ENCODE measurements at places on chromosomes 6 and 20.

DNA sequence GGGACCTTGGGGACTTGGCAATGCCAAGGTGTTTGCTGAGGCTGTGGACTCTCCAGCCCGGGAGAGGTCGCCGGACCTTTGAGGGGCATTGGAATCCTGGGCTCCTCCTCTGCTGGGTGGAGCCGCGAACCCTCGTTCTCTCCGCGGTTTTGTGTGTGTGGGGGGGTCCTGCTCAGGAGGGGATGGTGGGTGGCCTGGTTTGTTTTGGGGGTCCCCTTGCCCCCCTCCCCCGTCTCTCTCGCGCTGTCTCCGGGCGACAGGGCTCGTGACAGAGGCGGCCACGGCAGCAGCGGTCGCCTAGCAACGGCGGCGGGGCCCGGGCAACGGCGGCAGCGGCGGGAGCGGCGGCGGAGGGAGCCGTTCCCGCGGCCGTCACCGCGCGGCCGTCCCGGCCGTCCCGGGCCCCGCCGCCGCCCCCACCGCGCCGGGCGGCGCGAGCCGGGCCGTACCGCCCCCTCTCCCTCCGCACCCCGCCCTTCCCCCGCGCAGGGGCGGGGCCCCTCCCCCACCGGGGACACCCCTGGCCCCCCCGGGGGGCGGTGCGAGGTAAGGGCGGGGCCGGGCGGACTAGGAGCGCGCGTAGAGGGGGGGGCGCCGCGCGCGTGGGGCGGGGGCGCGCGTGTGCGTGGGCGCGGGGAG, 7.8 kb downstream of the SYNGAP1 start:
- no peak for DNase-seq

GRCh38 chr20:53243152-53243551, 271.0 kb downstream of the TSHZ2 start:
- DNase-seq = no peak

DNA sequence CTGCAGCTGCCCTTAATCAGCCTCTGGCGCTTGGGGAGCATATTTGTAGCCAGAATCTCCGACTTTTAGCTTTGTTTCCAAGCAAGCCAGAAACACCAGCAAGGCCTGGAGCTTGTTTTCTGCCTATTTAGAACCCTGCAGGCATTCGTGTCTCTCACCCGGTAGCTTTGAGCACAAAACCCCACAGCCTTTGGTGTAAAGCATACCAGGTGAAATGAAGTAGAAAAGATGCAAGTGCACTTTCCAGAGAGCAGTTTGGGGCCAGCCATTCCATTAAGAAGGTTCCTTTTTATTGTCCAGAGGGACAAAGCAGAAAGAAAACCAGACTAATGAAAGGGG, 736 bp downstream of the FAM217B start:
- DNase-seq = no peak

DNA sequence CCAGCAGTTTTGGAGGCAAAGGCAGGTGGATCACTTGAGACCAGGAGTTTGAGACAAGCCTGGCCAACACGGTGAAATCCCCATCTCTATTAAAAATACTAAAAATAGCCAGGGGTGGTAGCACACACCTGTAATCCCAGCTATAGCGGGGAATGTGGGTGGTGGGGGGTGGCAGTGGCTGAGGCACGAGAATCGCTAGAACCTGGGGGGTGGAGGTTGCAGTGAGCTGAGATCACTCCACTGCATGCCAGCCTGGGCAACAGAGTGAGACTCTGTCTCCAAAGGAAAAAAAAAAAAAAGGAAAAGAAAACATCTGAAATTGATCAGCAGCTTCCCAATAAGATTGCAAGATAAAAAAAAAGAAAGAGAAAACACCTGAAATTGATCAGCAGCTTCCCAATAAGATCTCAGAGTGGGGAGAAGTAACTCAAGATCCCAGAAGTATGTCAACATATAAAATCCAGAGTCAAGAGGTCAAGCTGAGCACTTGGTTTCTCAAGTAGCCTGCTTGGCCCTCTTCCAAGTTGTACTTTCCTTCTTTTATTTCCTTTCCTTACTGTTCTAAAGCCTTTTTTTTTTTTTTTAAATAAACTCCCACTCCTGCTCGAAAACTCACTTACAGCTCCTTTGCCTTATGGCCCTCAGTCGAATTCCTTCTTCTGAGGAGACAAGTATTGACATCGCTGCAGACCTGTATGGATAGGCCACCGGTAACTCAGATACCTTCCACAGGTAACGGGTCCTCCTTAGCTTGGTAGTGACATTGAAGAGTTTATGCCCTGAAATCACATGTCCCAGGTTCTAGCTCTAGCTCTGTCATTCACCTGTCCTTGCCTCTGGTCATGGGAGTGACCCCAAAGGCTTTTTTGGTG, 368.5 kb upstream of the SYNCRIP start:
- DNase-seq = no peak

DNA sequence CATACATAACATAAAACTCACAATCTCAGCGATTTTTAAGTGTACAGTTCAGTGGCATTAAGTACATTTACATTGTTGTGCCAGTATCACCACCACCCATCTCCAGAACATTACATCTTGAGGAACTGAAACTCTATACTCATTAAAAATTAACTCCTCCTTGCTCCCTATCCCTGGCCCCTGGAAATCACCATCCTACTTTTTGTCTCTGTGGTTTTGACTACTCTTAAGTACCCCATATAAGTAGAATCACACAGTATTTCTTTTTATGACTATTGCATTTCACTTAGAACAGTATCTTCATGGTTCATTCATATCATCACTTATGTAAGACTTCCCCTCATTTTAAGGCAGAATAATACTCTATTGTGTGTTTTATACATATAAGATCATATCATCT, 1108.1 kb downstream of the GRIK2 start:
- no peak for DNase-seq

- no peak for DNase-seq
These were observed 834.0 kb downstream of the MAFB start for GRCh38 chr20:39855056-39855455.

DNA sequence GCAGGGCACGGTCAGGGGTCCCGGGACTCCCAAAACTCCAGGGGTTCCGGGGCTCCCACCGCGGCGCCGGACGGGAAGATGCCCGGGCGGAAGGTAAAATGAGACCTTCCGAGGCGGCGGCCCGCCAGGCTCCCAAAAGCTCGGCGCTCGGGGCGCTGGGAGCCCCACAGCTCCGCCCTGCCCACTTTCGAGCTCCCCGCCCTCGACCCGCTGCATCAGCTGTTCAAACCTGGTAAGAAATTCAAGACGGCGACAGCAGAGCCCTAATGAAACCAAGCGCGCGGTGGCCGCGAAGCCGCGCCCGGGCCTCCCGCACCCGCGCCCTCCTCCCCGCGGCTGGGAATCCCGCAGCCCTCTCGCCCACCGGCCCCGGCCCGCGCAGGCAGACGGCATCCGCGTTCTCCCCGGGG, 369 bp downstream of the SLC4A11 start:
- DNase-seq = no peak

- no peak for DNase-seq
These were observed 50.8 kb downstream of the CNR1 start for GRCh38 chr6:88115307-88115706.

DNA sequence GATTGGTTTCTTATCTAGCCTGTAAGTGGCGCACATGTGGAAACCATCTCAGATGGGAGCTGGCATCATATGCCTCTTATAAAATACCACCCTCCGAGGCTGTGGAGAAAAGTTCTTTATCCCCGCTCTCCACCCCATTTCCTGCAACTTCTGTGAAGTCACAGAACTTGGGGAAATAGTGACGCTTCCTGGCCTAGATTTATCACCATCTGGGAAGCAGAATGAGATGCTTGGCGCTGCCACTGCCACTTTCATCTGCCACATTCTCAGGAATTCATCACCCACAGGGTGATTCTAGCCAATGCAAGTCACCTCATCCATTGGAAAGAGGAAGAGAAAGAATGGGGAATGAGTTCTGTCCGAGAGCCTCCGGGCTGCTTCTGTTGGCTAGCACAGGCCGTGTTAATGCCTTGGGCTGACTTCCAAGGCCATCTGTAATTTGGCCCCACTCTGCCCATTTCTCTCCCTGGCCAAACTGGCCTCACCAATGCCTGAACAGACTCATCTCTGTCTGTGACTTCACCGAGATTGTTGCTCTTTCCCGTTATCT, 148.8 kb upstream of the SOX4 start:
- DNase-seq = no peak

DNA sequence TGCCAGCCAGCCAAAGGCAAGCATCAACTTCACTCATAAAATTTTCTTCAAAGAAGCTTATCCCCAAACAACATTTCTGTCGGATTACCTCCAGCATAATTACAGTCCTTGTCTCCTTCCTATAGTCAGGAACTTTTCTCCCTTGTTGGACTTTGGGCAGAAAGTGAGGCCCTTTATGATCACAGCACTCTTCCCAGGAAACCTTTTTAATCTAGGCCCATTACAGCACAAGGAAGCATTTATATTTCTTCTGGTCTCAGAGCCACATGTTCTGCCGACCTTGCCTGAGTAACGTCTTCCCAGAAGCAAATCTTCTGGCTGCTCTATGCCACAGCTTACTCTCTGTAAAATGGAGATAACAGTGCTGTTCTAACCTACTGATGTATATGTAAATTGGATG, 437.2 kb upstream of the SLC35B3 start:
- no peak for DNase-seq

DNA sequence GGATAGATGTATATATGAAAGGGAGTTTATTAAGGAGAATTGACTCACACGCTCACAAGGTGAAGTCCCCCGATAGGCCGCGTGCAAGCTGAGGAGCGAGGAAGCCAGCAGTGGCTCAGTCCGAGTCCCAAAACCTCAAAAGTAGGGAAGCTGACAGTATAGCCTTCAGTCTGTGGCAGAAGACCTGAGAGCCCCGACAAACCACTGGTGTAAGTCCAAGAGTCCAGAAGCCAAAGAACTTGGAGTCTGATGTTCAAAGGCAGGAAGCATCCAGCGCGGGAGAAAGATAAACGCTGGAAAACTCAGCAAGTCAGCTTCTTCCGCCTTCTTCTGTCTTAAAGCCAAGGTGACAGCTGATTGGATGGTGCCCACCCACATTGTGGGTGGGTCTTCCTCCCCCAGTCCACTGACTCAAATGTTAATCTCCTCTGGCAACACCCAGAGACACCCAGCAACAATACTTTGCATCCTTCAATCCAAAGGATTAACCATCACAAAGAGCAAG, 102.6 kb upstream of the GJE1 start:
- DNase-seq = no peak

DNA sequence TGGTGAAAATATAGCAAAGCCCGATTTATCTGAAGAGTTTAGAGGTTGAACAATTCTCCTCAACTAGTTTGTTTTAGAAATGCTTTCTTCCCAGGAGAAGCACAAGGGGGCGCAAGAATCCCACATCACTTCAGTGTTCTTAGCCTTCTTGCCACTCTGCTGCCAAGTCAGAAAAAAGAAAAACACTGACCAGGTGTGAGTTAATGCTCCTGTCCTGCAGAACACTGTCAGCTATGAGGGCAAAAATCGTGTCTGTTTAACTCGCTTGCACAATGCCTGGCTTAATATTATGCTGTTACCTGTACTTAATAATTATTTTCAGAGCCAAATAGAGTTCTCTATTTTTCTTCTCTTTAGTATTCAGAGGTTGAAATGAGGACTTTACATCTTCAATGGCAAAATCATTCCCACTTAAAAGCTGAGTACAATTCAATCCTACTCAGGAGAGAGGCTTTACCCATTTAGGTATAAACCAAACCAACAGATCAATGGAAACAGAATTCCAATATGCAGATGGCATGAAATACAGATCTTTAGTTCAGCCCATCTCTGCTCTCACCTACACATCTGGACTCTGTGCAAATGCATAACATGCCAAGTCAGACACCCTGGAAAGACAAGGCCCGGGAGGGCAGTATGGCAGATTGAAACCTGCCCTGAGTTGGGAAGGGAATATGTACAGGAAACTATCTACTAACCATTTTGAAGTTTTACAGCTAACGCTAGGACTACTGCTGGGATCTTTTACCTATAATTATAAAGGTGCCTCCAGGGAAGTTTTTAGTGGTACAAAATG, 71.4 kb upstream of the TULP1 start:
- DNase-seq = peak; percentile 58

GRCh38 chr6:15176816-15177370, 69.0 kb upstream of the JARID2 start:
- no peak for DNase-seq

- no peak for DNase-seq
These were observed 157.9 kb downstream of the CD83 start for GRCh38 chr6:14275493-14275851.

DNA sequence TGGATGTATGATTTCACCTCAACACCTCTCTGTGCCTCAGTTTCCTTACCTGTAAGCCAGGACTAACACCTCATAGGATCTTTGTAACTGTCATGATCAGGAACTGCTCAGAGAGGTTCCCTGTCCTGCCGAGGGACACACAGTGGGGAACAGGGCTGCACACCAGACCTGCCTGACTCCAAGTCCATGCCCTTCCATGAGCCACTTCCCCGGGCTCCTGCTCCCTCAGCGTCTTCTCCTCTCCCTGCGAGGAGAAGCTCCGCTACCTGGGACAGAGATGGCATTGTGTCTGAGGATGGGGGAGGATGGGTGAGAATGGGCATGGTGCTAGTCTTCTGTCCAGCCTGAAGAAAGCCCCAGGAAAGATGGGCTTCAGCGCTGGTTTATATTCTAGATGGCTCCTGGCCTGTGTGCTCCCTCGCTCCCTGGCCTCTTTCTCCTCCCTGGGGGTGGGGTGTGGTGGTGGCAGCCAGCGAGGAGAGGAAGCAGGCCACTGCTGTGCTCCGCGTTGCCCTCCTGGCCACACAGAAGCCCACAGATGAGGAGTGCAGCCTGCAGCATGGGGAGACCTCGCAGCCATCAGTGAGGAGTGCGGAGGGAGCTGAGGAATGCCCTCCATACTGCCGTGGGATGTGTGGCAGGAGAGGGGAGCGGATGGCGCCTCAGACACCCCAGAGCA, 67.1 kb downstream of the NOL4L start:
- DNase-seq = no peak

DNA sequence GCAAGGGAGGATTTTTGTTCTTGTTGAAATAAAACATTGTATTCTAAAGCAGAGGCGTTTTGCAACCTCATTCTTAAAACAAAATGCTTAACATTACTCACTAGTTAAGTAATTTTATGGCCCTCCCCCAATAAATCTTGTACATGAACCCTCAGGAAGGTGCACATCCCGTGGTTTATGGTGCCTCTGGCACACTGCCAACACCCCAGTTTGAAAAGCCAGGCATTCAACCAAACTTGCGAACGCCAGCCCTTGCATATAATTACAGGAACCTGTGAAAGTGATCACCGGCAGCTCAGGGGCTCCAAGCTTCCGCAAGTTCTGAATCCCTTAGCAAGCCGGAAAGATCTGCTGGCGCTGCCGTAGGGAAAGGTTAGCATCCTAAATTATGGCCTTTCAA, 1109.0 kb upstream of the FLRT3 start:
- DNase-seq = no peak

DNA sequence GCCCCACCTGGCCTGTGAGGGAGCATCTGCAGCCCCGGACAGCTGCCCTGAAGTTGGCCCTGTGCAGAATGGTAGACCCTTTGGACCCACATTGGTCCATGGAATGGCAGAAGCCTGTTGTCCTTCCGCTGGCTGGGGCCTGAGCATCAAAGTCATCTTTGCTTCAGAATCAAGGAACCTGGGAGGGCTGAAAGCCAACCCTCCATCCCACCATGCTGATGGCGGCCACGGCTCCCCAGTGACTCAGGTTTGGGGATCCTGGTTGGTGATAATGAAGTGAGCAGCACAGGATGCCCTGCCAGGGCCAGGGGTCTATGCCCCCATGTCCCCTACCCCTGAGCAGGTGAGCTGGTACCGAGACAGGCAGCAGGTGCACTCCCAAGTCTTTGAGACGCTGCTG, 52.8 kb downstream of the YTHDF1 start:
- DNase-seq = no peak
